ENCODE measurements at places on chromosomes 4 and X. TPM values are rescaled to one million over a fixed set of nuclear protein-coding genes. Genes with fewer than 3 reads are reported as not detected.

DNA sequence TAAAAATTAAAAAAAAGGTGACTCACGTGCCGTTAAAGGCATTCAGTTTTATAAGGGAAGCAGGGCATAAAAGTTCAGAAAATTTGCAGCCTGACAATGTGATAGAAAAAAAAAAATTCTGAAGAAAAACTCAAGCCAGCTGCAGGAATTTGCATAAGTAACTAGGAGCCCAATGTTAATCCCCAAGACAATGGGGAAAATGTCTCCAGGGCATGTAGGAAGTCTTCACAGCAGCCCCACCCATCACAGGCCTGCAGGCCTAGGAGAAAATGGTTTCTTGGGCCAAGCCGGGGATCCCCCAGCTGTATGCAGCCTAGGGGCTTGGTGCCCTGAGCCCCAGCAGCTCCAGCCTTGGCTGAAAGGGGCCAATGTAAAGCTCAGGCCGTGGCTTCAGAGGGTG is 31.2 kb downstream of the CHM start:
- no peak for DNase-seq

- no peak for DNase-seq
Observed at GRCh38 chrX:106987488-106987887, 12.5 kb downstream of the MORC4 start.

GRCh38 chr4:69970071-69970470 is 4.5 kb upstream of the CSN2 start:
- no peak for DNase-seq

BEND4 gene
- 0.23 TPM for polyA plus RNA-seq

DNA sequence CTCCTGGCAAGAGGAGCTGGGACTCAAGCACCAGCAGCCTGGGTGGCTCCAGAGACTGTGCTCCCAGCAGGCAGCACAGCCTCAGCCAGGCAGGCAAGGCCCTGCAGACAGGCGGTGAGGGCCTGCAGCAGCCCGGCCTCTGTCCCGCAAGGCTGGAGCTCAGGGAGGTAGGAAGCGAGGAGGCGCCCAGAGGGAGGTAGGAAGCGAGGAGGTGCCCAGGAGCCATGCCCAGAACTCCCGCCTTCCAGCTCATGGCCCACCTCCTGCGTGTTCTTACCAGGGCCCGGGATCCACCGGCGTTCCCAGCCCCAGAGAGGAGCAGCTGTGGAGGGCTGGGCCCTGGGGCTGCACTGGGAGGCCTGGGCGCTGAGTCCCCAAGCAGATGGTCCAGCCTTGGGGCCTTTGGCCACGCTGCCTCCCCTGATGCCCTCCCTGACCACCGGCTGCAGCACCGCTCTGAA is 133.1 kb downstream of the HMX1 start:
- DNase-seq, result no peak

TLR10 gene
- polyA plus RNA-seq, result 4.4 TPM

GRCh38 chr4:10732914-10733415 is 48.4 kb upstream of the CLNK start:
- no peak for DNase-seq

DNA sequence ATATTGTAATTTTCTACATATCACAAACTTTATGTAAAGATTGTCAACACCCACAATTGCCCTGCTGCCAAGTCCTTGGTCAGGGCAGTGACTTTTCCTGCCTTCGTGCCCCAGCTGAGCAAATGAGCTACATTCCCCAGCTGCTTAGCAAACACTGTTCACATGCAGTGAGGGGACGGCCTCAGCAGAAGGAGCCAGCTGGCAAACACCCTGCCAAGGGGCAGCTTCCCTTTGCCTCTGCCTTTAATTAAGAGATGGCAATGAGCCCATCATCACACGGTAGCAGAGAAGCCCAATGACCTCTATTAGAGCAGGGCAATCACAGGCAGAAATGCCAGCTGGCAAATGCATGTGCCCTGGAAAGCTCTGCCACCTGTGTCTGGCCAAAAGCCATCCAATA is 253.4 kb downstream of the EPHA5 start:
- no peak for DNase-seq

CACNA1F gene
- polyA plus RNA-seq, result 1.8 TPM

TCEAL9 gene
- 192 TPM for polyA plus RNA-seq

TMEM271 gene
- polyA plus RNA-seq, result 0.02 TPM

DNA sequence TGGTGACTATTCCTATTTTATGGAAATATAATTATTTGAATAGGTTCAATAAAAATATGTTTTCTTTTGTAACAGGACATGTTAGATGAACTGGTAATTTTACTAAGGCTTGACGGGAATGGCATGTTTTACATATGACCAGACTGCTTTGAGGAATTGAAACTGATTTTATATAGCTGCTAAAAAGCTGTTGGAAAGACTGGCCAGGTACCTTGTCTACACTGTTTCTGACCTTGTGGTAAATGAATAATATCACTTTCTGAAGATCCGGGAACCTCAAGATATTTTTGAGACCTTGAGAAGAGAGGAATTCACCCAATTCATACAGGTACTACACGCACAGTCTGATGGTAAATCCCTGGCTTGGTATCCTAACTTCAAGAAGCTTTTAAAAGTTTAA is 42.1 kb upstream of the USP46 start:
- DNase-seq, result no peak

SRPK3 gene
- polyA plus RNA-seq, result 0.75 TPM

GRCh38 chr4:65651031-65651430 is 19.3 kb downstream of the EPHA5 start:
- DNase-seq, result no peak

MGST2 gene
- polyA plus RNA-seq, result 88.2 TPM

DNA sequence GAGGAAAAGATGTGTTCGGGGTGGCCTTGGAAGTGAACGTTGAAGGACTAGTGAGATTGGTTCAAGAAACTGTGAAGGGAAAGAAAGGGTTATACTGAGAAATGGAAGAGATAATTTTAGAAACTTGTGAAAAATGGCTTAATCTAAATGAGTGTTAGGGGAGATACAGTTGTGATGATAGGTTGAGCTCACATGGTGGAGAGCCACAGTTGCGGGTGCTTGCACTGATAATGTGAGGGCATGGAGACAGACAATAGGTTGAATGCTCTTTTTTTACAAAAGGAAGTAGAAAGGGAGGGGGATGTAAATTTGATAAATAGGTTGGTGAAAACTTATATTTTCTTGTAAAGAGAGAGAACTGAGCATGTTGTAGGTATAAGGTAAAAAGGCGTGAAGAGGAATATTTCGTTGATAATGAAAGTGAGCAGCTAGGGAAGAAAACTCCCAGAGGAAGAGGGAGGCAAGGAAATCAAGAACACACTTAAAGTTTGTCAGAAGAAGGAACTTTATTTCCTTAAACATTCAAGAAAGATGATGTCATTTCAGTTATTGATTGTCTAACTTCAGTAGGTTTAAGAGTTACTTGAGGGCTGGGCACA is 8.2 kb downstream of the AREG start:
- DNase-seq, result no peak

DNA sequence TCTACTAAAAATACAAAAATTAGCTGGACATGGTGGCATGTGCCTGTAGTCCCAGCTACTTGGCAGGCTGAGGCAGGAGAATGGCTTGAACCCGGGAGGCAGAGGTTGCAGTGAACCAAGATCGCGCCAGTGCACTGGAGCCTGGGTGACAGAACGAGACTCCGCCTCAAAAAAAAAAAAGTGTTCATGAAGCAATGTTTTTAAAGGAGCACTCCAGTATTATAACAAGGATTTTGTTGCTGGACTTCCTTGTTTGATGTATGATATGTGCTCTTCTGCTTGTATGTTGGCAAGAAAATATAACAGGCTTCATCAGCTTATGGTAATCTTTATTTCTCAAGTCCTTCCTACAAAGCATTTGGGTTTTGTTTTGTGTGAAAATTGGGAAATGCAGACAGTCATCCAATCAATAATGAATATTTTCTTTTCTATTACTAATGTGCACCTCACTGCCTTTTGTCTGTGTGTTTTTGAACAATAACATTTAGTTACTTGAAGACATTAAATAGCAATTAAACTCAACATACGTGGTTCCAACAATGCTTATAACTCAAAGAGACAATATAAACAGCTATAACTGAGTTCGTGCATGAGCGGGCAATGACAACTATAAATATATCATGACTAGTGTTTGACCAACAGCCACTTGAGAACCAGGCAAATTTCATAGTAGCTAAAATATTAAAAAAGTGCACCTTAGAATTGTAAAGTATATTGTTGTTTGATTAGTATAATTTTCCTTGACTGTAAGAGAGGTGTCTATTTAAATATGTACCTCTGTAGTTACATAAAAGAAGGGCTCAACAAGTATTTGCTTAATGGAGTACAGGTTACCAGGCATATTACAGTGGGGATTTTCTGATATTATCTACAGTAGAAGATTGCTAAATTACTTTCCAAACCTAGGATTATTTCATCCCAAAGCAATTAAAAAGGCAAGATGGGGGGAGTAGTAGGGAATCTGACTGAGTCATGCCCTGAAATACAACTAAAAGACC is 210.7 kb downstream of the PPP3CA start:
- DNase-seq, result no peak
